ENCODE measurements at places on chromosomes 16 and 17. TPM values are rescaled to one million over a fixed set of nuclear protein-coding genes. Genes with fewer than 3 reads are reported as not detected.

DNA sequence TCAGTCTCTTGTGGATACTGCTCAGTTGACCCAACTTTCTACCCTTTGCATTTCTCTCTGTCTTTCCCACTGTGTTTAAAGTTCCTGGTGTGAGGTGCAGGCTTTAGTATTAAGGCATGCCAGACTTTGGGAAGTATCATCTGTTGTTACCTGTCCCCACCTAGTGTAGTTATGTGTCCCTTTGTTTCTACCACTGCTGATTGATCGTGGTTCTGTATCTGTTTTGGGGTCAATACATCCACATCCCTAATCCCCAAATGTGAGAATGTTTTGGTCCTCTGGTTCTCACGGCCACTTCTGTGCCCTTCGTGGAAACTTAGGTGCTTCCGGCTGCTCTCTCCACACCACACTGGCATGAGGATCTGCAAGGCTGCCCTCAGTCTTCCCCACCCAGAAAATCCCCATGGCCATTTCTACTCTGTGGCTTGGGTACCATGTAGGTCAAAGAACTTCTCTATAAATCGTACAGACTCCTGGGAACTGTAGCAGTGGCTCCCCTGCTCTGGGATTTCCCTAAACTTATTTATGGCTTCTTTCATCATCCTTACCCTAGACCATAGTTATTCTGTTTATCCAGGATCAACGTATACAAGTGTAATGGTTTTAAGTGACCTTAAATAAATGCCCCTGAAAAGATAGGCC is 443.2 kb downstream of the XYLT1 start:
- no peak for DNase-seq

DNA sequence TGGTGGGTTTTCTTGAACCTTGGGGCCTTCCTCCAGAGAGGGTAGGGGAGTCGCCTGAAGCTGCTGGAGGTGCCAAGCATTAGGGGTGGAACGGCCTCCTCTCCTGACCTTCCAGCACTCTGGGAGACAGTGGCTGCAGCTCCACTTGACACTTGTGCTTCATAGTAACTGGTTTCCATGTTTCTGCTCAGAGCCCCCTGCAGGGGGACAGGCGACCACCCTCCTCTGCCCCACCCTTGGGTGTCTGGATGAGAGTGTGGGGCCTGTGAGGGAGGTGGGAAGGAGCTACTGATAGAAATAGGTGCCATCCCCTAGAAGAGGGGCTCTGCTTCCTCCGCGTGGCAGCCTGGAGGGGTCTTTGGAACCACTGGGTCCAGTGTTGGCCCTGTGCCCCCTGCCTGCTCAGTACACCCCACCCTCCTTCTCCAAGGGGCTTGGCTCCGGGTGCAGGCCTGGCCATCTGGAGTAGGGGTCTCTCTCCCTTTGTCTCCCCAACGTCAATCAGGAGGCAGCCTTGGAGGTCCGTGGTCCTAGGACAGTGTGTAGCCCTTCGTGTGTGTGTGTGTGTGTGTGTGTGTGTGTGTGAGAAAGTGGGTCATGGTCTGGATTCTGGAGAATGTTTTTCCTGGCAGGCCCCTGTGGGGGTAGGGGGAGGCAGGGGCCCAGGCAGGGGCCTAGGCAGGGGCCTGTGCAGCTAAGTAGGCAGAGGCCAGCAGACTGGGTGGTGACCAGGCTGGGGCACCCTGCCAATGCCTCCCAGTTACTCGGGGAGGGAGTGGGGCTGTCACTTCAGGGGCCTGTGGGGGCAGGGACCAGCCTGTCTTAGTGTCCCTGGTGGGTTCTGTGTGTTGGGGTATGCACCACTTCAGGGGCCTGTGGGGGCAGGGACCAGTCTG is 4.9 kb downstream of the LASP1 start:
- no peak for DNase-seq

- no peak for DNase-seq
These were observed 5.7 kb upstream of the FLYWCH1 start for GRCh38 chr16:2905988-2906387.

DNA sequence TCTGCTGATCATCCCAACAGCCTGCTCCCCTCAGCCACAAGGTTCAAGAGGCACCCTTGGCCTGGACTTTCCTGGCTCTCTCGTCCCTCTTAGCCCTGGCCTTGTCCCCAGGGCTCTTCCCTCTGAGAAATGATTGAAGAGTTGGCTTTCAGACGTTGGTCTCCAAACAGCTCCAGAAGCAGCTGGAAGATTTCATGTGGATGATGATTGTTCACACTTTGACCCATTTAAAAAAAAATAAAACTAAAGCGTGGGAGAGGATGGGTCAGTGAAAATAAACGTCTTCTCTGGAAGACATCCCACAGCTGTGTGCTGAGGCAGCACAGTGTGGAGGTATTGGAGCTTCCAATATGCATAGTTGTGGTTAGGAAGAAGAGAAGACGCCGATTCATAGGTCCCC is 54.7 kb upstream of the CDH11 start:
- DNase-seq, result no peak

GRCh38 chr17:64685705-64686104 is 23.6 kb upstream of the SMURF2 start:
- DNase-seq, result no peak

- peak; percentile 70 for DNase-seq
These were observed 18.5 kb upstream of the KCTD5 start for GRCh38 chr16:2663553-2664546.

- no peak for DNase-seq
These were observed 304.4 kb downstream of the FOXL1 start for GRCh38 chr16:86882586-86883280.

- peak; percentile 58 for DNase-seq
These were observed 29.8 kb downstream of the ITGAE start for GRCh38 chr17:3771140-3771539.

DNA sequence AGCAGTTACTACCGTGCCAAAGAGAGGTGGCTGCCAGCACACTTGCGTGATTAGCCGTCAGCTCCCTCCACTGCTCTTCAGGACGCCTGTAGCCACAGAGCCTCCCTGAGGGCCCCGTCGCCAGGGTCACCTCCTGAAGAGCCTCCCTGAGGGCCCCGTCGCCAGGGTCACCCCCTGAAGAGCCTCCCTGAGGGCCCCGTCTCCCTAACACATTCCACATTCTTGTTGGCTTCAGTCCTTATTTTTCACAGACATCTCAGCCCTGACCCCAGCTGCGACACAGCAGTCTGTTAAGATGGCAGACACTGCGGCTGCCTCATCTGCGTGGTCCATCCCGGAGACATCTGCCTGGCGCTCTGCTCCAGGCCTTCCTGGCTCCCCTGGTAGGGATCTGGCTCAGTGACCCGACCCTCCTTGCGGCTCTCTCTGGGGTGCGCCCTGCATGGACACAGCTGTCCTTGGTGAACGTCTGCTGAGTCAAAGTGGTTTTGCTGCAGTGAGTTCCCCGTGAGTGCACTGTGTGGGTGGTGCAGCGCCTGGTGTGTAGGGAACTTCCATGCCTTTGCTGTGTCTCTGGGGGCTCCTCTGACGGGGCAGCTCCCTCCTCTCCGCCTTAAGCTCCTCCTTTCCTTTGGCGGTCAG is 11.4 kb downstream of the ACSF3 start:
- DNase-seq, result no peak

DNA sequence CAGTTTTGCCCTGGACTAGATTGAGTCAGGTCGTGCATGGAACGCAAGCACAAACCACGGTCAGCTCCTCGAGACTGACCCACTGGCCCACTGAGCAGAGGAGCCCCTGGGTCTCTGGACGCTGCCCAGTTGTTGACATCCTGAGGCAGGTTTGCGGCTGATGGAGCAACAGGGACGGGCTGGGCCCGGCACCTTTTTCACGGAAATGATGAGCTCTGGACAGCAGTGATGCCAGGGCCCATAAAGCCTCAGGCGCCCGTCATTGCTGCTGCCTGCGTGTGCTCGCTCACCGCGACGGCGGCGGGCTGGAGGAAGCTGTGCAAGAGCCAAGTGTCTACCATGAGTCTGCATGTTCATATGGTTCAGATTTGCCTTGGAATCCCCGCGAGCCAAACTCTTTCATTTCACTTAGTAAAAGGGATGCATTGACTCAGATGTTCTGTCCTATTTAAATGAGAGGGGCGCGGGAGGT is 30.8 kb upstream of the CRISPLD2 start:
- no peak for DNase-seq

CDYL2 gene
- total RNA-seq, result 63.2 TPM

DNA sequence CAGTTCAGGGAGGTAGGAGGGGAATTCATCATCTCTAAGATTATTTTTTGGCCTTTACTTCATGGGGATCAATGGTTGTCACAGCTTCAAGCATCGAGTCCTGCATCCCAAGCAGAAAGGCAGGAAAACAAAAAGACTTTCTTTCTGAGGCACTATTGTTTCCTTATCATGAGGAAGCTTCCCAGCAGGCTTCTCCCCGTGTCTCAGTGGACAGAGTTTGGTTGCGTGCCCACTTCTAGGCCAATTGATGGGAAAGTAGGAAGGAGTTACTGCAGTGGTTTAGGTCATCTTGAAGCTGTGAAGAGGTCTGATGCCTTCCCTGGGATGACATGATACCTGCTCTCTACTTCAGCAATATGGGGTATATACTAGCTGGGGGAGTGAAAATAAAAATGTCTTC is 175.3 kb upstream of the CDH13 start:
- DNase-seq, result no peak

CD19 gene
- total RNA-seq, result not detected

GDPD3 gene
- total RNA-seq, result 8.1 TPM

GRCh38 chr16:2828876-2829430 is 1.1 kb upstream of the ZG16B start:
- no peak for DNase-seq

GRCh38 chr16:53085931-53086421 is 31.2 kb downstream of the CHD9 start:
- DNase-seq, result no peak

DNA sequence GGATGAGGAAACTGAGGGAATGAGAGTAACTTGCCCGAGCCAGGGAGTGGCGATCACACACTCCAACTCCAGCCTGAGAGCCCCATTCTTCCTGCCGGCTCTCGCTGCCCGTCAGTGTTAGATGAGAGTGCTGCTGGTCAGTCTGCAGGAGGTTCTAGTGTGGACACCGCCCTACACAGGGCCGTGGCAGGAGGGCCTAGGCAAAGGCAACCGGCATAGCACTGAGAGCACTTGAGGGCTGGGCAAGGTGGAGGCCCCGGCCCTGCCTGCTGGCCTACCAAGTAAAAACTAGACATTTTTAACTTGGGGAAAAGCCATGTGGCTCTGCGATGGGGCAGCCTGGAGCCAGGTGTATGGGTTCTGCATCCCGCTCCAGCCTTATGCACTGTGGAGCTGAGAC is 354.8 kb downstream of the SEC14L1 start:
- no peak for DNase-seq

SULT1A2 gene
- 0.20 TPM for total RNA-seq

- DNase-seq, result no peak
These were observed 198.4 kb downstream of the CYB561 start for GRCh38 chr17:63247706-63248105.

- no peak for DNase-seq
These were observed 8.2 kb downstream of the HSD3B7 start for GRCh38 chr16:30992931-30993816.
